NCI-H2029 (cell line): ENCODE measurements at places on chromosomes 6 and 20.

DNA sequence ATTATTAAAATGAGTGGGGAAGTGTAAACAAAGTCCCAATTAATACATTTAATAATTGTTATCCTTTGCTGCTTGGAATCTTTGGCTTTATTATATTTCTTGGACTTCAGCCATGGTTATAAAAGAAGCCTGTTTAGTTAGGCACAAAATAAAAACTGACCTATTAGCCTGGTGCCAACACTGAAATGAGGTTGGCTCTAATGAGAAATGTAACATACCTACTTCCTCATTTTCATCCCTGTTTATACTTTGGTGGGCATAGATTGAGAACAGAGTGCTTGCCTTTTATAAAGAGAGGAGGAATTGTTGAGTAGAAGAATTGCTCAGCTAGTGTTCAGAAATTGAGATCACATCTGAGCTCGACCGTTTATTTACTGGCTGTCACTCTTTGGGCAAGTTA, 471.3 kb downstream of the UTRN start:
- DNase-seq: no peak

DNA sequence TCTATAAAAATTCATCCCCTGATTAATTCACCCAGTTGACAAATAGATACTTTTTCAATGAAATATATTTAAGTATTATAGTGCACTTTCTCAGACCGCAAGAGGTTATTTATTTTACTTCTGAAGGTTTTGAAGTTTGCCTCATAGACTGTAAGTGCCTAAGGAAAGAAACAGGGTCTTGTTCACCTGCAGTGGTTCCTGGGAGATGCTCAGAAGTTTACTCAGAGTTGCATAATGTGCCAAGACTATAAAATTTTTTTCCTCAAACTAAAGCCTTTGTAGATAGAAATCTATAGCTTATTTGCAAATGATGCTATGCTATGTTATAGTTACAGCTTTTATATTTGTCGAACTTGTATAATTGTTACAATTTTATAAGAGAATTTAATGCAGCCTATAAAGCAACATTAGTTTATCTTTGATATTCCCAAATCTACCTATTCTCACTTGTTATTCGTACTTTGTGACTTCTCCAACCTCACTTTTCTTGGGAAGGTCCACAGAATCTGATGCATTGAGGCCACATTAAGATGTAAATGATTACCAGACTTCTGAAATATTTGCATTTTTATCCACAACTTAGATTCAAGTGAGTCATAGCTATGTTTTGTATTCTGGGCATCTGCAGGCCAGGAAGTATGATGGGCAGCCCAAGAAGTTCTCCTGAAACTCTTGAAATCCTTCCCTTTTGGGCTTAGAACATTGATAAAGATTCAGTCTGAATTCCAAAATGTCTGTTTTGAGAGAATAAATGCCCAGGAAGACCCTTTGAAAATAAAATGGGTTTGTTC, 35.7 kb downstream of the KCNQ5 start:
- no peak for DNase-seq

- DNase-seq: no peak
Observed at GRCh38 chr20:46709459-46710152, at the start of gene SLC2A10. Gene SLC2A10 (plus strand): TSS chr20:46709649. CDS start chr20:46709737, 88 bp downstream.

DNA sequence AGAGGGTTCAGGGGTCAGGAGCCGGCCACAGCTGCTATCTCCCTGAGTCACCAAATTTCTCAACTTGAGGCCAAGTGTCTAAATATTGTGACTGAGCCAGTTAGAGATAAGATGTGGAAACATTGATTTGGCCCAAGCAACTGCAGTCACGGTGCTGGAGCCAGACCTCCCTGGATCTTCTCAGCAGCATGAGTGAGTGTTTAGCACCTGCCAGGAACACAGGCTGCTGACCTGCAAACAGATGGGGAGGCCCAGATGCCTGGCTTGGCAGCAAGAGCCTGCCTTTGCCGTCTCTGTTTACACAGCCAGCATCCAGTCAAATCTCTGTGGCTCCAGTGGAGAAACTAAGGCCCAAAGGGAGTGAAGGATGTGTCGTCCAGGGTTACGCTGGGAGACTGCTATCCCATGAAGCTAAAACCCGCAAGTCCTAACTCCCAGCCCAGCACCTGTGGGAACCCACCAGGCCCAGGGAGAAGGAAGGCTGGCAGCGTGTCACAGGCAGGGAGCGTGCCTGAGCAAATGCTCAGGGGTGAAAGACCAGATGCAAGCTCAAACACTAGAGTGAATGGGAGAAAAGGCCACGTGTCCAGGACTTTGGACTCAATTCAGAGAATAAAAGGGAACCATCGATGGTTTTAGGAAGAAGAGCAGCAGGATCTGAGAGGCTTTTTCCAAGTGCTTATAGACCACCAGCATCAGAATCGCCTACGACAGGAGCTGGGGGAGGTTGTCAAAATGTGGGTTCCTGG, 15.9 kb upstream of the PTGIS start:
- DNase-seq: peak; percentile 63

DNA sequence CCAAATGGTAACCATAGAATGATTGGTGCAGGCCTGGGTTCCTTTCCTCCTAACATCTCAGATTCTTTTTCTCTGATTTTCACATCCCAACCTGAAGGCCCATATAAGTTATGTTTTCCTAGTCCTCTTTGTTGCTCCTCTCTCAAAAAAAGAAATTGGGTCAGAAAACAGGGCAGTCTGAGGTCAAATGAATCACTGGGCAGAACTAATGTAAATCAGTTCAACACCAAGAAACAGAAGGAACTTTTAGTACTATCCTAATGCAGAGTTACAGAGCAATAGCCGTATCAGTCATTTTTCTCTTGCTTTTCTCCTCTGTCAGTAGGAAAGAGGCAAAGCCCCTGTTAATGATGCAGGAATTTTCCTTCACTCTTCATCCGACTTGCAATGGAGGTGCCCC, 11.0 kb upstream of the TPD52L1 start:
- DNase-seq: no peak

- peak; percentile 57 for DNase-seq
Observed at GRCh38 chr20:5714261-5715041, 35.8 kb upstream of the SHLD1 start.

- DNase-seq: no peak
Observed at GRCh38 chr6:139748353-139749146, 374.1 kb upstream of the CITED2 start.

GRCh38 chr6:109008537-109009235, 86.0 kb downstream of the SESN1 start:
- DNase-seq: no peak

DNA sequence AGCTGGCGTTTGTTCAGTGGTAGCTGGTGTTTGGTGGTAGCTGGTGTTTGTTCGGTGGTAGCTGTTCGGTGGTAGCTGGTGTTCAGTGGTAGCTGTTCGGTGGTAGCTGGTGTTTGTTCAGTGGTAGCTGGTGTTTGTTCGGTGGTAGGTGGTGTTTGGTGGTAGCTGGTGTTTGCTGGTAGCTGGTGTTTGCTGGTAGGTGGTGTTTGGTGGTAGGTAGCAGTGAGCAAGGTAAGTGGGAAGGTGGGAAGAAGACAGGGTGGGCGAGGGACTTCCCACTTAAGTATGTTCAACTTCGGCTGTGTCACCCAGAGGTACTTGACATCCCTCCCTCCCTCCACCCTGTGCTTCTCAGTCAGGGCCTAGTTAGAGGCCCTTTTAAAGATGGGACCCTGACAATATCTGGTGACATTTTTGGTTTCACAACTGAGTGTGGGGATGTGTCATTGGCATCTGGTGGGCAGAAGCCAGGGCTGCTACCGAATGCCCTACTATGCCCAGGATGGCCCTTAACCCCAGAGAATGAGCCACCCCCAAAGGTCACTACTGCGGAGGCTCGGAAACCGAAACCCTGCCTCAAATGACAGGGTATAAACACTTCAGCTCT, 47.3 kb downstream of the BMP7 start:
- DNase-seq: no peak

GRCh38 chr6:20709451-20709850, 175.2 kb downstream of the CDKAL1 start:
- no peak for DNase-seq

GRCh38 chr6:143755301-143755744, 77.6 kb downstream of the PHACTR2 start:
- no peak for DNase-seq

GRCh38 chr6:139765825-139766285, 391.4 kb upstream of the CITED2 start:
- no peak for DNase-seq

DNA sequence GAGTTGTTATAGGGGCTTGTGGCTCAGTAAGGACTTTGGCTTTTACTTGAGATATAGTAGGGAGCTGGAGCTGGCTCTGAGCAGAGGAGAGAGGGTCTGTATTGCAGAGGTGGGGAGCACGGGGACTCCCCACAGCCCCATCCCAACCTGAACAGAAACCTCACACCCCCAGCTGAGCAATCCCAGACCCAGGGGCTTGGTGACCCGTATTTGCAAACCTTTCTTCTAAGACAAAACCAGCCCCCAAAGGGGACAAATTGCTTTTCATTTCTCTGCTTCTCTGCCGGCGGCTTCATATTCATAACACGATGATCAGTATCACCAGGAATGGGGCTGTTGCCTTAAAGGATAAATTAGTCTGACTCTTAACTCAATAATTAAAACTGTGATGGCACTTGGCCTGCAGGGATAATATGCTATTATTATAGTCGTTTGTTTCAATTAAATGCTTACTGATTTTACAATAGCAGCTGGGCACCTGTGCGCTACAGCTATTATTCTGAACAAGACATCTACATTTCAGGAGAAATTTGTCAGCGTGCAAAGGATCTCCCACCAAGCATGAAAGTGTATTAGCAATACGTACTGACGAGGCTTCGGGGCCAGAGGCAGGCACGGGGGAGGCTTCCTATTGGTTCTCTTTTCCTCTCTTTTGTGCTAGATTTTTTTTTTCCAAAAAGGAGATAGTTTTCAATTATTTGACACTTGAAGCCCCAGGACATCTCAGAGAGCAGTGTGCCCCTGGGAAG, 118.1 kb downstream of the TOX2 start:
- no peak for DNase-seq

GRCh38 chr20:6919792-6920468, 152.4 kb downstream of the BMP2 start:
- DNase-seq: no peak

DNA sequence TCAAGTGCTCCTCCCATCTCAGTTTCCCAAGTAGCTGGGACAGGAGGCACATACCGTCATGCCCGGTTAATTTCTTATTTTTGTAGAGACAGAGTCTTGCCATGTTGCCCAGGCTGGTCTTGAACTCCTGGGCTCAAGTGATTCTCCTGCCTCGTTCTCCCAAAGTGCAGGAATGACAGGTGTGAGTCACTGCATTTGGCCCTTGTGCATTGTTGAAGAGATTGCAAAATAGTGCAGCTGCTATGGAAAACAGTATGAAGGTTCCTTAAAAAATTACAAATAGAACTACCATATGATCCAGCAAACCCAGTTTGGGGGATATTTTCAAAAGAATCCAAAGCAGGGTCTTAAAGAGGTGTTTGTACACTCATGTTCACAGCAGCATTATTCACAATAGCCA, 69.1 kb downstream of the GJA10 start:
- no peak for DNase-seq

GRCh38 chr6:154187714-154188113, 148.7 kb downstream of the OPRM1 start:
- no peak for DNase-seq

DNA sequence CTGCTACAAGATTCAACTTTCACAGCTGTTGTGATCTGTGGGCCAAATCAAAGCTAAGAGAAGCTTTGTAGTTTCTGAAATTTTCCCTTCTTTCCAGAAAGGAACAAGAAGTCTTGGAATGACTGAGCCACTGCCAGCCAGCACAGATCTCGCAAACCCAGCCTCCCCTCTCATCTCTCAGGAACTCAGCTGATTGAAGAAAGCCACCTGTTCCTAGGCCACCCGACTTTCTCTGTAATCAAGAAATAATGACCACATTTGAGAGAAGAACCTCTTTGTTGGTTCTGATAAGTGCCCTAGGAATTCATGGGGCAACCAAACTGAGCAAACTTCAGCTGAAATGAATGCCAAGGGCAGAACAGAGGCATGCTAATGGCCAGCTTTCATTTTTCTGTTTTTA, 61.7 kb downstream of the HDGFL1 start:
- DNase-seq: no peak

DNA sequence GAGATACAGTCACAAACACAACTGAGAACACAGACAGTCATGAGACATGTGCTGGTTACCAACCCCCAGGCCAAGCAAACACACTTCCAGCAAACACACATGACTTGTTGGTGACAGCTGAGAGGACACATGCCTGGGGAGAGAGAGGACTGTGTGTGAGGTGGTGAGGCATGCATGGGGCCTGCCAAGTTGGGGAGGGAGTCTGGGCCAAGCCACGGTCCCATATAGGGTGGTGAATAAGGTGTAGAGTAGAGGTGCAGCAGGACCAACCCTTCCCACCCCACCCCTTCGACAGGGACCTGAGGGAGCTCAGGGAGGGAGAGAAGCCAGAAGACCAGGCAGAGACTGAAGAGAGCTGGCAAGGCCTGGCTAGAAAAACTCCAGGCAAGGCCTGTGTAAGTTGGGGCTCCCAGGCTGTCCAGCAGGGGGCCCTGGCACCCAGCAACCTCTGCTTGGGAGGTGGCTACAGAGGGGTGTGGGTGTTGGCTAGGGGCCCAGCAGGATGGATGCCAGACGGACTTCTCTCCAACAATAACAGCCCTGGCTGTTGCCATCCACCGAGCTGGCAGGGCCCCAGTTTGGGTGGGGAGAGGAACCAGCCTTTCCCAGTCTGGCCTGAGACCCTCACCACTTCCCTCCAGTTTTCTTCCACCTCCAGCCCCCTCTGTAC, 2.0 kb upstream of the SLC29A1 start:
- peak; percentile 90 for DNase-seq

- no peak for DNase-seq
Observed at GRCh38 chr20:49284818-49285217, 7.0 kb upstream of the ZNFX1 start.

DNA sequence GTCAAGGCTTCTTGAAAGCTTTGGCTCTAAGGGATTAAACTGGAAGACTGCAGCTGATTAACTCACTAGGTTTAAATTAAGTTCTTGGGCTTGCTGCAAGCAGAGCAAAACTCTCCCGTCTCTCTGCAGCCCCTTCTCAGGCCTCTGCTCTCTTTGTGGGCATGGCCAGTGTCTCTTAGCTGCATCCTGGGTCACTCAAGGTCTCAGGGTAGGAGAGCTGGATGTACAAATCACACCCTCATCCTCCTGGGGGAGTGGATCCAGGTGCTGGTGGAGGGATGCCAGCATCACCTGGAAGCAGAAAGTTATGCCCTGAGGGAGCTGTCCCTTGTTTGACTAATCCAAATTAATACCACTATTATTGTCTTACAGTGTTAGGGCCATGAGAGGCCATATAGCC, 35.8 kb downstream of the GCM1 start:
- DNase-seq: no peak

GRCh38 chr20:64223526-64224067, 32.0 kb upstream of the PCMTD2 start:
- peak; percentile 57 for DNase-seq
